ENCODE measurements at places on chromosomes 3 and 15.

GRCh38 chr3:101835676-101836075 is 13.6 kb upstream of the NFKBIZ start:
- DNase-seq, result no peak

DNA sequence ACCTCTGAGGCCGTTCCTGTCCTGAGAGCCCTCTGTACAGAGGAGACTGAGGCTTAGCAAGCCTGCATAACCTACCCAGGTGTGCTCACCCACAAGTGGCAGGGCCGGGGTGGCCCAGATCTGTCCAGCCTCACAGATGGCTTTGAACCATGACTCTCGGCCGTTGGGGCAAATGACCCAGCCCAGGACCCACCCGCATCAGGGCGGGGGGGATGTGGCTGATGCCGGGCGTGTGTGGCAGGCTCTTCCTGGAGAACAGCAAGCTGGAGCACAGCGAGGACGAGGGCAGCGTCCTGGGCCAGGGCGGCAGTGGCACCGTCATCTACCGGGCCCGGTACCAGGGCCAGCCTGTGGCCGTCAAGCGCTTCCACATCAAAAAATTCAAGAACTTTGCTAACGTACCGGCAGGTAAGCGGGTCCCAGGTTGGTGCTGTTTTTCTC is 133.5 kb downstream of the LRRK1 start:
- no peak for DNase-seq

GRCh38 chr3:54703923-54704322 is 223.9 kb downstream of the LRTM1 start:
- DNase-seq, result no peak

DNA sequence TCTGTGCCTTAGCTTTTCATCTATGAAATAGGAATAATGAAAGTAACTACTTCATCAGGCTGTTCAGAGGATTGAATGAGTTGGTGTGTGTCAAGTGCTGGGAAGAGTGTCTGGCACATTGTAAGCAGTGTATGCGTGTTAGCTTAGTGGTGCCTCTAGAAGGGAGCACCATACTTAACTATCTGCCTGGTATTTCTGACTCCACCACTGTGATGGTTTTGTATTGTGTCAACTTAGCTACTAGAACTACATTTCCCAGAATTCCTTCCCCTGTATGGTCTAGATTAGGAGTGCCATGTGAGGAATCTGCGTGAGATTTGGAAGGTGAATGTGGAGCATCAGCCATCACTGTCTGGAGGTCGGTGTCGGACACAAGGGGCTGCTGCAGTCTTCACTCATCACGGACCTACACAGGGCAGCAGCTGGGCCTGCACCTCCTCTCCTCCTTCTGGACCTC is 115.4 kb upstream of the GALNT15 start:
- no peak for DNase-seq

- DNase-seq, result no peak
These were observed 27.0 kb downstream of the CCNL1 start for GRCh38 chr3:157132936-157133335.

GRCh38 chr3:37899101-37899707 is 37.5 kb downstream of the CTDSPL start:
- no peak for DNase-seq
